SK-N-SH treated with all-trans-retinoic acid at 6 μM for 48 hours (cell line): ENCODE measurements at places on chromosomes 2 and 18.
A peak's percentile ranks its signal among the peaks of the same experiment; 100 is the strongest.

DNA sequence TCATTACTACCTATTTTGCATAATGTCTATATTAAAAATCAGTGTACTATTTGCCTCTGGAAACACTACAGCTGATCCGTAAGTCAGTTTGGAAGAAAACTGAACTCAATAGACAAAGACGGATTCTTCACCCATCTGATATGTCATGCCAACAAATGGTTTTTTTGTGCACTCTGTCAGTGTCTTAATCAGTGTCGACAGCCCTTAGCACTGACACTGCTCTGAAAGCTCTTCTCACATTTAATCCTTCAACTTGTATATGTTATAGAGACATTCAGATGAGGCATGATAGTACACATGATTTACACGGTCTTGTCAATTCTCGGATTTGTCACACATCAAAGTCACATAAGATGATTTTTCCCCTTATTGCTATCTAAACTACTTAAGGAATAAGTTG is 347.5 kb upstream of the GALNT5 start:
- ATAC-seq = no peak

DNA sequence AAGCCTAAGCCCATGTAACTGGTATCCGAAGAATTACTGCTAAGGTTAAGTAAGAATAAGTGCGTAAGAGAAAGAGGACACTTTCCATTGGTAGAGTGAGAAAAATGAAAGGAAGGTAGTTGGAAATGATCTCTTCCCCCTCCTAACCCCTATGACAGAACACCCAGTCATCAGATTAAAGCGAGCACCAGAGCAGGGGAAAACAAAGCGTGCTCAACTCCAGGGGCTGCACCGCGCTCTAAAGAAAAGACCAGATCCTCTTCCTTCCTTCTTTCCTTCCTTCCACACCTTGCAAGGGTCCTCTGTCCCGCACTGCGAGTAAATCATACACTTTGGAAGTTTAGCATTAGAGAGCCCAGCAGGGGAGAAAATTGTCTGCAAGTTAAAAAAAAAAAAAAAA is 971 bp upstream of the CDH7 start:
- no peak for ATAC-seq

GRCh38 chr2:156385242-156385641 is 50.9 kb upstream of the GPD2 start:
- no peak for ATAC-seq

- no peak for ATAC-seq
Observed at GRCh38 chr2:238168196-238169047, 9.7 kb downstream of the ERFE start.

DNA sequence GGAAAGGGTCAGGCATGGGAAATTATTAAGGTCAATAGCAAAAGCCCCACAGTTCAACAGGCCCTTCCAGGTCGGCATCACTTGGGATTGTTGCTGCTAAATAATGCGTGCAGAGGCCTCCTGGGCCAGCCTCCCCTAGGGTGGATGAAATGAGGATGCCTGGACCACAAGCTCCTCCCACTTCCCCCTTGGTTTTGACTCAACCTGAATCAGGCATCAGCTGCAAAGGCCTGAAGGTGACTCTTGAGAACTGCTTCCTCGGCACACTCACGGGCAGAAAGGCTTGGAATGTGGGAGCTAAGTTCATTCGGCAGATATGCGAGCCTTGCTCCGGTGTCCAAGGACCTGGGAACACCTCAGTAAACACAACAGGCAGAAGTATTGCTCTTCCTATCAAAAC is 69.3 kb downstream of the MBP start:
- no peak for ATAC-seq

- ATAC-seq = no peak
Observed at GRCh38 chr18:53018791-53019190, 678.8 kb downstream of the DCC start.

DNA sequence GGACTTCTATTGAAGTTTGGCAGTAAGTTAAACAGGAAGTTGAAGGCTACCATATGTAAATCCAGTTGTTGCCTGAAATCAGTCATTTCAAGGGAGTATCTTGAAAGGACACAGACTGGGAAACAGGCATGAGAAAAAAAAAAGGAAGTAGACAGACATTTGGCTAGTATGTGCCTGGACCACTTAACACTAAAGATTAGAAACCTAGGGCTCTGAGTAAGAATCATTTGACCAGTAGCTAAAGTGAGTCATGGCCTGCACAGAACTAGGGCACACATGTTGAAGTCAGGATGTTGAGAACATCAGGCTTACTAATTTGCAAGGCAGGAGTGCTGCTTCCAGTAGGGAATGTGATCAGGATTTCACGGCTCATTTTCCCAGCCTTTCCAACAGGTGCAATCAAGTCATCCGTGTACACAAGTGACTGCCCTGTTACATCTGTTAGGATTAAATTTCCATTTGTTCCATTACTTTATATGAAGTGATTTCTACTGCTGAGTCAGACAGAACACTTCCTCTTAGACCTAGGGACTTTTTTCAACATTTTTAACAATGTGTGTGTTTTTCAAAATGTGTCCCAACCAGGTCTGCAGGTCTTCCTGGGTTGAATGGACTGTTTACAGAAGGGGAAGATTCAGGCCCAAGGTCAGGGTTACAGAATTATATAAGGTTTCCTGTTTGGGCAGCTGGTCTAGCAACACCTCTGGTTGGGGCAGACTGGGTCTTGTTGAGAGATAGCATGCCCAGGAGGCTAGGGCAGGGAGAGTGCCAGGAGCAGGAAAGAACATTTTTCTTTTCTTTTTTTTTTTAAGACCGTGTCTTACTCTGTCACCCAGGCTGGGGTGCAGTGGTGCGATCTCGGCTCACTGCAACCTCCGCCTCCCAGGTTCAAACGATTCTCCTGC is 145.6 kb downstream of the TGIF1 start:
- ATAC-seq = peak; percentile 46

DNA sequence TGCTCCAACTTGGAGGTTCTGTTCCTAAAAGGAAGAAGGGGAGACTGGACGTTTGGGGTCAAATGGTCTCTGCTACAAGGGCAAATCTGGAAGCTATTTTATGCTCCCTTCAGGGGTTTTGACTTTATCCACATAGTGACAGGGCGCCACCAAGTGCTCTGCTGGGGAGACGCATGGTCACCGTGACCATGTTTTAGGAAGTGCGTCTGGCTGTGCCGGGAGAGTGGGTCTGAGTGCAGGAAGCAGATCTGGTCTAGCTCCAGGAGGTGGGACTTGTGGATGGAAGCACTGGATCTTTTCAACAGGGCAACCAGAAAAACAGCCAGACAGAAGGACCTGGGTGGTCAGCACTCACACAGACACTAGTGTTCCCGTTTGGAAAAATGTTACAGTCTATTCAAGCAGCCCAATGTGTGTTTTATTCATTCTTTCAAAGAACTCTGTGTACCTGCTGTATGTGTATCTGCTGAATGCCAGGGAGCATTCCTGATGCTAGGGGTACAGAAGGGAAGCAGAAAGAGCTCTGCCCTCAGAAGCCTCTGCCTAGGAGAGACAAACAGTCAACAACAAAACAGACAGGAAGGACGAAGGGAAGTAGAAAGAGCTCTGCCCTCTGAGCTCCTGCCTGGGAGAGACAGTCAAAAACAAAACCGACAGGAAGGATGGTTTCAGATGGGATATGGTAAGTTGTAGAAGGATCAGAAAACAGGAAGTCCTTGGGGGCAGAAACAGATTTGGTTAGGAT is 14.3 kb downstream of the IMPA2 start:
- ATAC-seq = peak; percentile 88

DNA sequence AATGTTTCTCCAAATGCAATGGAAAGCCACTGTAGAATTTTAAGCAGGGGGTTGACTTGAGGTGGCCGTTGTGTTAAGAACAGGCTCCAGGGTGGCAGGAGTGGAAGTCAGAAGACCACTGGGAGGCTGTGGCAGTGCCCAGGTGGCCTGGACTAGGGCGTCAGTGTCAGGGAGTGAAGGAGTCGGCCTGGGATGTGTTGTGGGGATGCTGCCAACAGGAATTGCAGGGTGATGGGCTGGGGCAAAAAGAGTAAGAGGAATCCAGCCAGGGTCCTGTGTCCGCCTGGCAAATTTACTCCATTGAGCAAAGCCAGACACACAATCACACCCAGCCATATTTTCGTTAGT is 55.1 kb downstream of the ACAA2 start:
- ATAC-seq = no peak; the same call in 2 of the 3 replicates

DNA sequence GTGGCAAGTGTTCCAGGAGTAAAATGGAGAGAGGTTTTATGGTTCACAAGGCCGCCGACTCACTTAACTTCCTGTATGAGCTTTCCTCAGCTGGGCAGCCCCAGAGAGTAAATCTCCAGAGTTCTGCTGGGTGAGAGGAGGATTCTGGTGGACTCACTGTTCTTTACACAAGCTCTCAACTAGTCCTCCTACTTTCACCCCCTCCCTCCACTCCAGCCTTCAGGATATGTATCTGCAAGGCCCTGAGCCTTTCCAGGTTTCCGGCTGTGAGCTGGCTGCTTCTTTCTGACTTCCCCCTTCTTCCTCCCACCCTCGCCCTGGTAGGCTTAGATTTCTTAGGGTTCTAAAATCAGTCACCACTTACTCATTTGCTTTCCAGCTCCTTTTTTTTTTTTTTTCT is 34.0 kb downstream of the EML6 start:
- ATAC-seq = peak; percentile 76

DNA sequence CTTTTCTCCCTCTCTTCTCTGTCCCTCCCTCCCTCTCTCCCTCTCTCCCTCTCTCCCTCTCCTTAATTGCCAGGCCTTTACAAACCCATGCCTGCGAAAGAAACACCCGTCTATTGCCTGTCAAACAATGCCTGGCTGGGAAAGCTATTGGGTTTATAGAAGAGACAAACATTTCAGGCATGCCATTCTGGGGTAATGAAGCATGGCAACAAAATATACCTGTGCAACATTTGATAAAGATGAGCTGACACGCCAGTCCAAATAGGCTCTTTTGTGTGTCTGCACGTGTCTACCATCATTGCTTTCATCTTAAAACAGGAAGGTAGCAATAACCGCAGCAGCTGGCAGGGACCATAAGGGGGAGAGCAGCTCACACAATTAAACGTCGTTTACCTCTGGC is 282.1 kb downstream of the ZNF516 start:
- ATAC-seq = no peak

DNA sequence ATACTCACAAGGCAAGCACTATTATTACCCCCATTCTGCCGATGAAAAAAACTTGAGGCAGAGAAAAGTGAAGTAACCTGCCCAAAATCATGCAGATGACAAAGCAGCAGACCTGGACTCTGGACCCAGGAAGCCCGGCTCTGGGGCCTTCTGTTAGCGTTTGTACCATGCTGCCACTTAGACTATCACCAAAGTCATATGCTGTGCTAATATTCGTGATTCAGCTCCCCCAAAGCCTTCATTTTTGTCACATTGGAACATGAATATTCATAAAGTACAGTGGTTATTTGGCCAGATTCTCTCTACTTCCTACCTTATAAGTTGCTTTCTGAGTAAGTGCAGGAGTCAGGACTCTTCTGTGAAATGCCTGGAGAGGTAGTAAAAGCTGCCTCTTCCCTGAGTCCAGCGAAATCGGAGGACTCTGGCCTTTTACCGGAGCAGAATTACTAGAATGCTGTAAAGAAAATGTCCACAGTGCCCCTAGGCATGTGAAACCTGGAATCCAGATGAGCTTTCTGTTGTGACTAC is 86.7 kb downstream of the FTCDNL1 start:
- no peak for ATAC-seq

DNA sequence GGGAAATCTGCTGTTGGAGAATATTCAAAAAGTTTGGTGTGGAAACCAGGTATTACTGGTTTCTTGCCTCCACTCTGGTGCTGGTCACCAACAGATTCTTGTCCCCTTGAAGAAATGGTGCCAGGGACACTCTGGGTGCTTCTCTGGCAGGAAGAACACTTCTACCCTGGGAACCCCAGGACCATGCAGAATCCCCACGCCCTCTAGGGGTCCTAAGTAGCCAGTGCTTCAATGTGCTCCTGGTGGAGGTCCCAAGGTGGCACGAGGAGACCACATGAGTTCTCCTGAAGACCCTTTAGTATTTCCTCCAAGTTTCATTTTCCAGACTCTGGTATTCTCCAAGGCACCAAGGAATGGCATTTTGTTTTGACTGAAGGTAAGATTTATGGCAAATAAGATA is 380.6 kb downstream of the TSN start:
- no peak for ATAC-seq

DNA sequence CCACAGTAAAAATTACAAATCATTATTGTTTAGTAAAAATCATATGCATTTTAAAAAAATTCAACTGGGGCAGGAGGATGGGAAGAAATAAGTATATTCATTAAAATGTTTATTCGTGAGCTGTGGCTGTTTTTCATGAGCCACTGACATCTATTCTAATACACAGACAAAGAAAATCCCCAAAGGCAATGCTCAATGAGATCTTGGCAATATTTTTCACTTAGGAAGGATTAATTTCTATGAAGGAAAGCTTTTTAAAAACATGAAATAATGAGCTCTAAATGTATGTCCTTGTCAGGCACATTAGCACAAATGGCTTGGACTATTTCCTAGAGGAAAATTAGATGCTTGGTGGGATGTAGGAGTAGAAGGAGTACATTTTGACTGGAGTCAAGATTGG is 262.0 kb upstream of the MMADHC start:
- ATAC-seq = no peak

DNA sequence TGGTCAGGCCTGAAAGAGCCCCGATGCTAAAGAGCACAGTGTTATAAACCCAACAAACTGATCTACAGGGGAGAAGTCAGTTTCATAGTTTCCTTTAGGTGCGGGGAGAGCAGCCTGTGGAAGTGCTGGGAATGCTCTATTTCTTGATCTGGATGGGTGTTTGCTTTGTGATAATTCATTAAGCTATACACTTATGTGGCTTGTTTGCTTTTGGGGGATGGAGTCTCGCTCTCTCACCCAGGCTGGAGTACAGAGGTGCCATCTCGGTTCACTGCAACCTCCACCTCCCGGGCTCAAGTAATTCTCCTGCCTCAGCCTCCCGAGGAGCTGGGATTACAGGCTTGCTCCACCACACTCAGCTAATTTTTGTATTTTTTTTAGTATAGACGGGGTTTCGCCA is 30.1 kb upstream of the CEP68 start:
- ATAC-seq = no peak

DNA sequence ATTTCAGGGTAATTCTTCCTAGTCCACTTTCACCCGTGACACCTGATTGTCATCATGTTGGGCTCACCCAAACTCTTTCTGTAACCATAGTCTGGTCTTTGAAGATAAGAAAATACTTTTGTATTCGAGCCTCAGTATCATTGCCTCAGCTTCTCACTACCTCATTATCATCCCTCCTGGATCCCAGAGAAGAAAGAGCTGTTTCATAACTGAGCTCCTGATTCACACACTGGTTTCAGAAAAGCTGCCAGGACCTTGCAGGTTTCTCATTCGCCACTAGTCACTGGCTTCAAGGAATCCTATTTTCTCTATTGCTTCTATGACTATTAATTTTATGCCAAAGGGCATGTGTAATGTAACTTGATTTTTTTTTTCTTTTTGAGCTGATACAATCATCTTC is 2.9 kb upstream of the CRIM1 start:
- ATAC-seq = peak; percentile 7; the same call in 2 of the 3 replicates
